ENCODE measurements at places on chromosomes 3 and 15. TPM values are rescaled to one million over a fixed set of nuclear protein-coding genes. Genes with fewer than 3 reads are reported as not detected.

DNA sequence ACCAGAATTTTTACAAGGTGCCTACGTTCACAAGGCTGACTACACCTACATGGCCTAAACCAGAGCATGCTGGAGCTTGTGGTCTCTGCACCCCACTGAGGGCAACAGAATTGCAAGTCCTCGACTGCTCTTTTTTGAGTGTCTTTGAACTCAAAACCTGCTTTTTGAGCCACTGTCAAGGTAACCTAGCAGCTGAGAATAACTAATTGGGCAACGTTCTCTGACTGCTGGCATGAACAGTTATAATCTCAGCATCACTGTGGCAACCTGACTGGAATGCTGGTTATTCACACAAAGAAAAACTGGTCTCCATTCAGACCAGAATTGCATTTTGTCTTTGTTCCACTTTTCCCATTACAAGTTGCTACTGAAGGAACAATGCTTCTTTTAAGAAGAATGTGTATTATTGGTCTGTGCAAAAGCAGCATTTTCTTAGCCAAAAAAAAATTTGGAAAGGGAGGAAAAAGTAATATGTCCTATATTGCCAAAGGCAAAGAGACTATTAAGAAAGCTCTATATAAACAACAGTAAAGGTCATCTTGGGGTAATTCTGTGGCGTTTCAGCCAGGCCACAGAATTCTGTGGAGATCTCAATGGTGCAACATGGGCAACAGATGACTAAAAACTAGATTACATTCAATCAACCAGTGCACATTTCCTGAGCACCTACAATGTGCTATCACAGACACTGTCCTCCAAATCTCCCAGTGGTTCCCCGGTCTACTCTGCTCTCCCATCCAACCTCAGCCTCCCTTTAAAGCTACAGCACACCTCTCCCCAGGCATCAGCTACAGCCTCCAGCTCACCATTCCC, 76.8 kb downstream of the TNIK start:
- no peak for DNase-seq

DNA sequence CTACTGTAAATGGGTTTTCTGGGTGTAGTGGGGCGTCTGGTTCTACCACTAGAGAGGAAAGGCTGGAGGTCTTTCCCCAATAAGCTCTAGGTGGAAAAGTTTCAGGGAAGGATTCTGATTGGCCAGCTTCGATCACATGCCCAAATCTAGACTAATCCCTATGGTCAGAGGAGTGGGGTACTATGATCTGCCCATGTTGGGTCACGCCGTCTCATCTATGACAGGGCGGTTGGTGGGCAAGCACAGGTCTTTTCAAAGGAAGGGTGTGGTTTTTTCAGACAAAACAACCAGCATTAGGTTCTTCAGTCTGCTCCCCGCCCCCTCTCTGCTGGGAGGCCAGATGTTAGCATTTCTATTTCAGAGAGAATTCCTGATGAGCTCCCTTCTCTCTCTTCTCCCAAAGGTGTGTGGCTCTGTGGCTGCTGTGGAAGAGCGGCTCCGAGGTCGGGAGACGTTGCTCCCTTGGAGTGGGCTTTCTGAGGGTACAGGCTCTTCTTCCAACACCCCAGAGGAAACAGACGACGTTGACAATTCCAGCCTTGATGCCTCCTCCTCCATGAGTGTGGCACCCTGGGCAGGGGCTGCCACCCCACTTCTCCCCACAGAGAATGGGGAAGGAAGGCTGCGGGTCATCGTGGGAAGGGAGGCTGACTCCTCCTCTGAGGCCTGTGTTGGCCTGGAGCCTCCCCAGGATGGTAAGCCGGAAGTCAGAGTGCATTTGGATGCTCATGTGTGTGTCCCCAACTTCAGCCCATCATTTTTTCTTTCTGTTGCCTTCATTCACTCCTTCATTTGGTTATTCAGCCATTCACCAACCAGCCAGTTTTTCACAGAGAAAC, 9.7 kb upstream of the TATDN2 start:
- no peak for DNase-seq

DNA sequence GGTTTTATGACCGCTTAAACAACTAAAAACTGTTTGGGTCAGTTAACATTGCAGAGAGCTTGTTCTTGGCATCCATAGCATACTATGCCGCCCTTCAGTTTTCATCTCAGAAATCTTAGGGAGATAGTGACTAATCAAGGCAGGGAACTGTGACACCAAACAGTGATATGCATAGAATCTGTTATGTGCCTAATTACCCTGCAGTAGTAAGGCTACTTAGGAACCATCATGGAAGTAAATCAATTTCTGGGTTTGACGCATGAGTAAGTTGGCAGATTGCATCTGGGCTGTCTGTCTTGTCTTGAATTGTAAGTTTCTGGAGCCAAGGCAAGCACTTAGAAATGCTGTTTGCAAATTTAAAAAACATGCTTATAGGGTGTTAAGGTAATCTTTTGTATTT, 22.5 kb downstream of the KCTD6 start:
- no peak for DNase-seq

DNA sequence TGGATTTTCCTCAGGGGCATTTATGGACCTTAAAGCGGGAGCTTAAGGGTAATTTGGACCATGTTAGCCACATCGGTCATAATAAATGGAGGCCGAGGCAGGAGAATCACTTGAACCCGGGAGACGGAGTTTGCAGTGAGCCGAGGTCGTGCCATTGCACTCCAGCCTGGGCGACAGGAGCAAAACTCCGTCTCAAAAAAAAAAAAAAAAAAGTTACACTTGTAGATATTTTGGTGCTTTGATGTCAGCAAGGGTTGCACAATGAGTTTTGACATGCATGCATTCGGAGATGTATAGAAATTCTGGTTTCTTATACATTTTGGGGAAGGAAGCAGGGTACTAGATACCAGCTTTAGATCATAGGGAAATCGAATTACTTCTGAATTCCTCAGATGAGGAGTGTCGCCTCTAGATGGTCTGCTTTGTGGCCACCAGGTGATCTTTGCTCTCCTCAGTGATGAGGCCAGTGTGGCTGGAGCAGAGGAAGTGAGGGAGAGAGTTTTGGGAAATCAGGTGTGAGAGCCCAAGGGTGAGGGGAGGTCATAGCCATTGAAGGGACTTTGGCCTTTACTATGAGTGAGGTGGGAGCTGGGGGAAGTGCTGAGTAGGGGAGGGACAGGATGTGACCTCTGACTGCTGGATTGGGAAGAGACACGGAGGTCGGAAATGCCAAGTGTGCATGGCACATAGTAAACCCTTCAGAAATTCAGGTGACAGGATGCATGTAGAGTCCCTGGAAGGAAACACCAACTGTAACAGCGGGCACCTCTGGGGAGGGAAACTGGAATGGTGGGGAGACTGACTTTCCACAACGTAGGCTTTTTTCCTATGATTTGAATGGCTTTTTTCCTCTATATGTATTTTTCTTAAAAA, 8.4 kb upstream of the RBSN start:
- no peak for DNase-seq

- no peak for DNase-seq
Observed at GRCh38 chr3:190617185-190617584, 103.3 kb downstream of the IL1RAP start.

DNA sequence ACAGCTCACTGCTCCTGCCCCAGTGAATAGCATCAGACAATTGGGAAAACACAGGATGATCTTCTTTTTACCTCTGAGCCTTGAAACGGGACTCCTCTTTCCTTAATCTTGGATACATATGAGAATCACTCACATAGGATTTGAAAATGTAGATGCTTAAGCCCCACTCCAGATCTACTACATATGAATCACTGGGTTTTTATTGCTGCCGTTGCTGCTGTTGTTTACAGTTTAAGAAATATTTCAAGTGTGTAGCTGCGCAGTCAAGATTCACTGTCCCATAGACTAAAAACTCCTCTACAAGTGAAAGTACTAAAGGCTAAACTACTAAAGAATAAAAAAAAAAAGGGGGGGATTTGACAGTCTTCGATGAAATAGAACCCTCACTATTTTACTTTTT, 765.9 kb downstream of the NTRK3 start:
- DNase-seq: no peak

GRCh38 chr15:45333550-45333949, 44.8 kb downstream of the GATM start:
- DNase-seq: no peak

DNA sequence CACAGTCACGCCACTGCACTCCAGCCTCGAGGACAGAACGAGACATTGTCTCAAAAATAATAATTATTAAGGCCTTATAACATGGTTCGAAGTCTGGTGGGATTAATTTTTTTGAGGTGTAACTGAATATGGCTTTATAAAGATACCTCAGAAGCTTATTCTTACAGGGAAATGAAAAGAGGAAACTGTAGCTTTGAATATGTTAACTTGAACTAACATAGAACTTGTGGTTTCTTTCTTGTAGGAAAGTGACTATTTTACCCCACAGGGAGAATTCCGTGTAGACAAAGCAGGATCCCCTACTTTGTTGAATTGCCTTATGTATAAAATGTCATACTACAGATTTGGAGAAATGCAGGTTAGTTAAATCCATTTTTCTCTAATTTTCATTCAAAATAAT, 96.3 kb downstream of the STT3B start:
- no peak for DNase-seq

GRCh38 chr3:123344175-123344906, 104.5 kb downstream of the ADCY5 start:
- peak; percentile 6 for DNase-seq

The CDCP1 gene
- polyA plus RNA-seq: not detected

DNA sequence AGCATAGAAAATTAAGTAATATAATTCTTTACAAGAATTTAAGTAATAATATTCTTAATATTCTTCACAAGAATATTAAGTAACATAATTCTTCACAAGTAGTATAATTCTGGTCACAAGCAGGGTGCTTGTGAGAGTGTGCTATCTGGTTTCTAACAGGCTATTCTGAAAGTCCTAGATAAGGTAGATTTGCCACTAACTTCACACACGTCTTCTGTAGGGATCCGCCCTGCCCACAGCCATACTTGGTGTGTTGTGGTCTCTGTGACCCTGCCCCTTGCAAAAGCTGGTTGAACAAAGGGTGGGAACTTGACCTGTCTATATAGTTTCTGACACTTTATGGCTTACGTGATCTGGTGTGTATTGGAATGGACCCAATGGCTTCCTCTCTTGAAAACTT, 253.4 kb upstream of the MDFIC2 start:
- no peak for DNase-seq

DNA sequence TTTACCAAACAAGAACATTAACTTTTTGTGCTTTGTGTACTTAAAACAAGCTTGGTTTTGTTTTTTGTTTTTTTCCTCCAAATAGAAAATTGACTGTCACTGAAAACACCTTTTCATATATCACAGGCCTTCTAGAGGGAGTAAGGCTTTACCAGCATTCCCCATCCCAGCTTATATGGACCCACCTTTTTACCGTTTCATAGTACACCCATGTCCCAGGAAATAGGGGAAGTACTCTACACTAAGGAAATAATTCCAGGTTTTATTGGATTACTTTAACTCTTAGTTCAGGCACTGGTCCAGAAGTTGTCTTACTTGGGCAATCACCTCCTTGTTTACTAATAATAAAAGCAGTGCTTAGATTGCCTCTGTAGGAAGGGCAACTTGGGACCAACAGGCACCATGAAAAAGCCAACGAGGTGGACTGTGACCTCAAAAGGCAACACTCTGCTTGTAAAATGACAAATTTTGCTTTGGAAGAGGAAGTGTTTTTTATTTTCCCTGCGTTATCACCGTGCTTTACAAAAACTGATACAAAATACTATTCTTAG, 26.2 kb downstream of the HMG20A start:
- DNase-seq: no peak

The HOMER2 gene
- 0.40 TPM for polyA plus RNA-seq

GRCh38 chr15:33907326-33907725, 61.0 kb upstream of the CHRM5 start:
- DNase-seq: peak; percentile 61

DNA sequence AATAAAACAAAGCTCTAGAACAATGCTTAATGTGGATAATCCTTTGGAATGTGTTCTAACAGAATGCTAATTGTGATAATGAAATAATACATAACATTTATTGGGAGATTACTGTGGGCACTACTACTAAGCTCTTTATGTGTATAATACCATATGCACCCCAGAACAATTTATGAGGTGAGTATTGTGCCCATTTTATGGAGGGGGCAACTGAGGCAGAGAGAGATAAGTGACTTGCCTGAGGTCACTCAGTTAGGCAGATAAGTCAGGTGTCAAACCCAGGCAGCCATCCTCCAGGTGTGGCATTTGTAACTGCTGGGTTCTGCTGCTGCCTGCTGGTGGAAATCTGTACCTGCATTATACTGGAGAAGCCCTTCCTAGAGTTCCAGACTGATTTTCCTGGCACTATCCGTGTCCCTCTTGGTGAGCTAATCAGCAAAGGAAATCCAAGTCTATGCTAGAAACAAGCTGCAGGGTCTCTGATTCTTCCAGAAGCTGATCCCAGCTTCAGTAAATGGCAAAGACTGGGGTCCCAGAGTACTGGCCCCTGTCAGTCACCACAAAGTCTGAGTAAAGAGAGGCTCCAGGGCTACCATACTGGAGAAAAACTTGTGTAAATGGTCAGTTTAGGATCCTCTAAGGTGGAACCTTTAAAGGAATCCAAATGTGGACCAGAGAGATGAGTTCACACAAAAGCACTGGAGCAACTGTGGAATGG, 22.6 kb upstream of the RBP1 start:
- peak; percentile 37 for DNase-seq

The FOXL2NB gene
- 0.01 TPM for polyA plus RNA-seq

The ZNF660 gene
- polyA plus RNA-seq: 0.44 TPM

- no peak for DNase-seq
Observed at GRCh38 chr3:34254285-34254684, 455.9 kb downstream of the PDCD6IP start.

GRCh38 chr3:115111632-115112031, 35.5 kb downstream of the ZBTB20 start:
- no peak for DNase-seq

DNA sequence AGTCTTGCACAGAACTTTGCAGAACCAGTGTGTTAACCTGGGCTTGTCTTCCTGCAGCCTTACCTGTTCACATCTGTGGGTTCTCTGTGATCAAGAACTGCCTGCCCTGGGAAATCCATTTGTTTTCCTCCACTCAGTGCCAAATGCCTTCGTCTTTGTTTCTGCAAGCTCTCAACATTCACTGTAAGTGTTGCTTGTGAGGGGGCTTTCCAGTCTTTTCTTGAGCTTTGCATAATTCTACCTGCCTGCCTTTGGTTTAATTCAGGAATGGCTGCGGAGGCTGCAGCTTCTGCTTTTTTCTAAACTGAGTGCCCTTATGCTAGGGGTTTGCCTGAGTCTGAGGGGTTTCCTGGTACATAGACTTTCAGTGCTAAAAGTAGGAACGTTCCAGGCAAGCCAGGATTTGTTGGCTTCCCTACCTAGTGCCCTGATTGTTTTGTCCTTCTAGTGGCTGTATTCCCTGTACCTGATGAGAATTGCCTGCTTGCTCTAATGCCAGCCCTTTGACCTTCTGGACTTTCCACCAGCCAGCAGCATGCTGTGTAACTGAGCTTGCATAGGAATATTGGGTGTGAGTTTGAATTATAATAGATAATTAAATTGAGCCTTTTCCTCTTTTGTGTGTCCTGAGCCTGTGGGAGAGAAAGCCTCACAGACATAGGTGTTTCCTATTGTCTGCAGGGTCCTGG, 96.6 kb upstream of the CLSTN2 start:
- no peak for DNase-seq

- DNase-seq: no peak
Observed at GRCh38 chr15:81288040-81288439, 35.9 kb downstream of the STARD5 start.

Data from endothelial cell of umbilical vein (primary cell).